ENCODE measurements at places on chromosomes 4 and X.

- DNase-seq: no peak
Measured at GRCh38 chrX:7552760-7553159, 290.2 kb upstream of the VCX start.

DNA sequence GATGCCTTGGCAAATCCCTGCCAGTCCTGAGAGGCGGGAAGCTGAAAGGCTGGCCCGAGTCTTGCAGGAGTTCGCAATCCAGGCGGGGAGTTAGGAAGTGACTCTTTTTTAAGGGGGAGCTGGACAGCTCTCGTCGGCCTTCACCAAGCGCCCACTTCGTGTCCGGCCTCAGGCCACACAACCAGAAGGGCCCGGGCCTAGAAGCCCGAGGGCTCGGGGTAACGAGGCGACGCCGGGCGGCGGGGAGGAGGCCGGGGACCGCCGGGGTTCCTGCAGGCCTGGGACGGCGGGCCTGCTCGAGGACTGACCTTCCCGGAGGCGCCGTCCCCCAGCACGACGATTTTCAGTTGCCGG lies 395 bp downstream of the RAB28 start:
- no peak for DNase-seq

DNA sequence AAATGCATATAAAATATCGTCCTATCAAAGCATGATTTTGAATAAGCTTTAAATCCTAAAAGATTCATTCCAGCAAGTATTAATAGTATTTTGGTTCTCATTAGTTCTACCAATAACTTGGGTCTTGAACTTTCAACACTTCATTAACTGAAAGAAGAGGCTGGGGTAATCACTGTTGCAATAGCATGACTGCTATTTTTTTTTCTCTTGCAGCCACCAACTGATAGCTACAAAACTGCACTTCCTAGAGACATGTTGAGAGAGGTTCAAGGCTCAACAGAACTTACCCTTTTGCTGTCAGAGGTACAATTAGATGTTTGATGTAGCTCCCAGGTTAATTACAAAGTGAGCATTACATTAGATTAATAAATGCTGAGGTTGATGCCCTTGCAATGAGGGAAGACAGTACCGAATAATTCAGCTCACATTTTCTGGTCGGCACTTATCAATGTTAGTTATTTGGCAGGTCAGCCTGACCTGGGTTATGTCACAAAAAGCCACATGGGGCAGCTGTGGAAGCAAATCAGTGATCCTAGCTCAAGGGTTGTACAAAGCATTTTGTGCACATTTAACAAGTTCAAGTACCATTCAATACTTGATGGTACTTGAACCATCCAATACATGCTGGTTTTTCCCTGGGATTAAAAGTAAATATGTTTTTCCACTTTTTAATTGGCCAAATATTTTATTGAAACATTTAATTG lies 29.9 kb upstream of the TET2 start:
- DNase-seq: no peak

GRCh38 chr4:115489279-115489678 lies 375.9 kb upstream of the NDST4 start:
- DNase-seq: no peak

- no peak for DNase-seq
Measured at GRCh38 chr4:104491481-104492182, 3.1 kb downstream of the CXXC4 start.

DNA sequence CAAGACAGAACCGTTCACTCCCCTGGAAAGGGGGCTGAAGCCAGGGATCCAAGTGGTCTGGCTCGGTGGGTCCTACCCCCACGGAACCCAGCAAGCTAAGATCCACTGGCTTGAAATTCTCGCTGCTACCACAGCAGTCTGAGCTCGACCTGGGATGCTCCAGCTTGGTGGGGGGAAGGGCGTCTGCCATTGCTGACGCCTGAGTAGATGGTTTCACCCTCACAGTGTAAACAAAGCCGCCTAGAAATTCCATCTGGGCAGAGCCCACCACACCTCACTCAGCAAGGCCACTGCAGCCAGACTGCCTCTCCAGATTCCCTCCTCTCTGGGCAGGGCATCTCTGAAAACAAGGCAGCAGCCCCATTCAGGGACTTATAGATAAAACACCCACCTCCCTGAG lies 13.4 kb upstream of the PBDC1 start:
- no peak for DNase-seq

DNA sequence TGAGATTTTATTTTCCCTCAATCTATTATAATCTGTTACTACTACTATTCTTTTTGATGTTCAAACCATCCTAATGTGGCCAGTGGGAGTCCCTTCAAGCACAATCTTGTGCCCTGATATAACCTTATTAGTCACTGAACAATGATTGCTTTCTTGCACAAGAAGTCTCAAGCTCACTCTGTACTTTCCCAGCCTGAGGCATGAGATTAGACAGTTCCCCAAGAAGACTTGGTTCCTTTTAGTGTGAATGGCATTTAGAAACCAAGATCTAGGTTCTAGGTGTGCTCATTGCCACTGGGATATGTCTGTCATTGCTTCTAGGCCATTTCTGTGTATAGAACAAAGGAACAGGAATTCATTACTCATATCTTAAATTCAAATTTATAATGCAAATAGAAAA lies 28.0 kb upstream of the RBM41 start:
- no peak for DNase-seq

GRCh38 chr4:186749611-186750281 lies 26.1 kb upstream of the FAT1 start:
- DNase-seq: no peak

DNA sequence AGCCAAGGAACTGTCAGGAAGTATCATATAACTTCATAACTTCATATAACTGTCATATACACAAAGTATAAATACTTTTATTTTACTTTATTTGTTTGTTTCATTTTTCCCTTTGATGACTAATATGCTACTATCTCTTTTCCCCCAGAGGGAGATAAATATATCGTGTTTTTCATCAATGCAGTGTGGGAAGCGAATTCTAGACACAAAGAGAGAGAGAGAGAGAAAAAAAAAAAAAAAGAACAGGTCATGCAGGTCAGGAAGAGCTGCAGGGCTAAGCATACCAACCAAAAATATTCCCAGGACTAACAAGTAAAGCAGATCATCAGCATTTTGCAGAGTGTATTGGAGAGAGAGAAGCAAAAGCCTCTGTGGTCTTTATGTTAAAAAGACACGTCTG lies 1849.2 kb downstream of the STIM2 start:
- DNase-seq: no peak

- no peak for DNase-seq
Measured at GRCh38 chr4:125649452-125649851, 334.7 kb downstream of the FAT4 start.

- DNase-seq: no peak
Measured at GRCh38 chrX:20383477-20383876, 116.8 kb upstream of the RPS6KA3 start.

All from stimulated activated CD4-positive, alpha-beta T cell treated with anti-CD3 and anti-CD28 coated beads, TNF-alpha, amount 100 ng/mL, for 24 hours (primary cell).